ENCODE measurements at places on chromosomes 7 and 10. TPM values are rescaled to one million over a fixed set of nuclear protein-coding genes. Genes with fewer than 3 reads are reported as not detected.

The ERVW-1 gene
- not detected for polyA plus RNA-seq

GRCh38 chr10:20614911-20615310 is 282.2 kb downstream of the NEBL start:
- no peak for DNase-seq

DNA sequence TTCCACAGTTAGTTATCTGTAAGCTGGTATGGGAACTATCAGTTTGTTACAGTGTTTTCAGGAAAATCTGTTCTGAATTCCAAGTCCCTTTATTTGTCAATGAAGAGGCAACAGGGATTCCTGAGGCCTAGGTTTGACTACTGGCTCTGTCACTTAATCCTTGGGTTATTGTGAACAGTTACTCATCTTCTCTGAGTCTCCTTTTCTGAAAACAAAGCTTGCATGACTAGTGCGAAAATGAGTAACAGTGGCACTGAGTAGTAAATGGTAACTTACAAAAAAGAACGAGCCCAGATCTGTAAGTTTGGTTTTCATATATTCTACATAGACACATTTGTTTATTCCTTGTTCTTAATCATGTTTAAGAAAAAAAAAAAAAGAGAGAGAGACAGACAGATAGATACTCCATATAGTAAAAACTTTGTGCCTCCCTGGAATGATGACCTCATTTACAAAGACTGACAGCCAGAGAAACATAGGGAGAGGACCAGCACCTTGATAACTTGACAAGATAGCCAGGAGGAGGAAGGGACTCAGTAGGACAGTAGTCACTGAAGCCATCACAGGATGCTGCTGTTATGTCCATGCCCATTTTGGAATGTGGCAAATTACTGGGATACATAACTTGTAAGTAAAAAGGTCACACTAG is 1.9 kb downstream of the MRPS33 start:
- DNase-seq, result no peak

DNA sequence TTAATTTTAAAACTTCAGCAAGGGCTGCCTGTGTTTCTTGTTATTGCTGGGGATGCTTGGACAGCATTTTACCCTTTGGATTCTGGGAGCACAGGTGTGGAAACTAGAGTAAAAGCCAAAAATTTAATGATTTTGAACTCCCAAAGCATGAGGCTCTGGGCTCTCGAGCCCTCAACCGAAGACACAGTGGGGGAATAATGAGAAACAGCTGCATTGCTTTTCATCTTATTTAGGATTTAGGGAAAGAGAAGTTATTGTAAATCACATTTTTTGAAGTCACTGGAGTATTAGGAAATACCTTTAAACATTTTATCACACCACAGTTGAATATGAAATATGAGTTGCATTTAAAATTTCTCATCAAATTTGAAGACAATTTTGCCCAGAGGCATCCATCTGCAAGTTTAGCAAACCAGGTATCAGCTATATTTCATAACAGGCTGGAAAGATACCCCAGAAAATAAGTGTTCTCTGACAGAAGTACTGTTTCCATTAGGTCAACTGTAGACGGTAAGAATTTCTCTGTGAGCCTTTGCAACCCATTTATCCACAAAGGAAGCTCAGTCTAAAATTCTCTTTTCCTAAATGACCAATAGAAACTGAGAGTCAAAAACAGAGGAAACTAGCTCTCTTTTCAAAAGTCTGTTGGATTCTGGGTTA is 290.6 kb upstream of the PHYHIPL start:
- DNase-seq, result no peak

DNA sequence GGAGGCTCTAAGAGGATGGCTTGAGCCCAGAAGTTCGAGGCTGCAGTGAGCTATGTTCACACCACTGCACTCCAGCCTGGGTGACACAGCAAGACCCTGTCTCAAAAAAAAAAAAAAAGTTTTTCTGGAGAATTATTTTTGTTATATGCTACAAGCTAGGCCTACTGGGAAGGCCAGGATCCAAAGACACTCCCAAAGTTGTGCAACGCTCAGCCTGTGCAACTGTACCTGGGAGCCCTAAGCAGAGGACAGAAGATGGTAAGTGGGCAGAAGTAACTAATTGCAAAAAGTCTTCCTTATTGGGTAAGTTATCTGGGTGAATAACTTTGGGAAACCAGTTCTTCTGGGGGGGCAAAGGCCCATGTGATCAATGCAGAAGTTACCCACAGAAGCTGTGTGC is 17.3 kb downstream of the HIP1 start:
- no peak for DNase-seq

The ANKRD2 gene
- not detected for polyA plus RNA-seq

GRCh38 chr7:158387546-158387891 is 200.1 kb downstream of the PTPRN2 start:
- DNase-seq, result no peak

The MOGAT3 gene
- not detected for polyA plus RNA-seq

DNA sequence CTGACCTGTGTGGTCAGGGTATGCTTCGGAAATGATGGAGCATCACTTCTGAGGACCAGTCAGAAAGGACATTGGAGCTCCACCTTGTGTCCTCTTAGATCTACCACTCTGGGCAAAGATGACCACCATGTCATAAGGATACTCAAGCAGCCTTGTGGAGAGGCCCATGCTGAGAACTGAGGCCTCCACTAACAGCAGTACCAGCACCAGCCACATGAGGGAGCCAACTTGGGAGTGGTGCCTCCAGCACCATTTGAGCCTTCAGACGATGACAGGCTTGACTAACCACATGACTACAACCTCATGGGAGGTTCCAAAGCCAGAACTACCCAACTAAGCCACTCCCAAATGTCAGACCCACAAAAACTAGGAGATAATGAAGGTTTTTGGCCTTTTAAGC is 116.0 kb downstream of the NPTX2 start:
- peak; percentile 47 for DNase-seq

DNA sequence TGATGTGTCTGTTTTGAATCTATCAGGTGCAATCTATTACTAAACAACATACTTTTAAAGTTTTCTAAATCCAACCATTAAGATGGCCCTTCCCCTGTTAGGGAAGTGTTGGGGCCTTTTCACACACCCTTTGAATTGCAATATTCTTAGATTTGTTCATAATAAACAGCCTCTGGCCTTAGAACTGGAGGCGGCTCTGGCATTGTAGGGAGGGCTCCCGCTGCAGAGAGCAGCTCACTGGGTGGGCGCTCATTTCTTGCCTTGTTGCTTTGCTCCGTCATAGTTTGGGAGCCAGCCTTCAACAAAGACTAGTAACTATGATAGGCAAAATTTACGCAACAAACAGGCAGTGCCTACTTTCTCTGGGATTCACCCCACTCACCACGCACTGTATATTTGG is 4.2 kb upstream of the HOXA10 start:
- no peak for DNase-seq

The C10orf90 gene
- polyA plus RNA-seq, result not detected

DNA sequence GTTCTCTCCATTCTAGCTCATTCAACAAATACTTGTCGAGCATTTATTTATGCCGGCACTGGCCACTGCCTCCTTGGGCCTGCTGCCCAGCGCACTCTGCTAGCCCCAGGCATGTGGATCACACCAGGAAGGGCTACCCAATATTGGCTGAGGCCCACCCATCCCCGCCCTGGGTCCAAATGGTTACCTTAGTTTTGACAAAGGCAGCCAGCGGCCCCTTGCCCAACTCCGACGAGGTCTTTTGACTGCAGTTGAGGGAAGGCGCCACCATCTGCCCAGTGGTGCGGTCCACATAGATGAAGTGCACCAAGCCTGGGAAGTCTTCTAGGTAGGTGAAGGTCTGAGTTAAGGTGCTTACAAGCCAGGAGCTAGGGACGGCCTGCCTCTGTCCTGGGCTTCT is 7.2 kb upstream of the PYROXD2 start:
- no peak for DNase-seq

The CABCOCO1 gene
- polyA plus RNA-seq, result not detected

- DNase-seq, result no peak
Observed at GRCh38 chr7:114088470-114088940, 169.7 kb upstream of the PPP1R3A start.

GRCh38 chr7:53611043-53611442 is 575.6 kb downstream of the POM121L12 start:
- DNase-seq, result no peak

The CYP3A4 gene
- polyA plus RNA-seq, result not detected

DNA sequence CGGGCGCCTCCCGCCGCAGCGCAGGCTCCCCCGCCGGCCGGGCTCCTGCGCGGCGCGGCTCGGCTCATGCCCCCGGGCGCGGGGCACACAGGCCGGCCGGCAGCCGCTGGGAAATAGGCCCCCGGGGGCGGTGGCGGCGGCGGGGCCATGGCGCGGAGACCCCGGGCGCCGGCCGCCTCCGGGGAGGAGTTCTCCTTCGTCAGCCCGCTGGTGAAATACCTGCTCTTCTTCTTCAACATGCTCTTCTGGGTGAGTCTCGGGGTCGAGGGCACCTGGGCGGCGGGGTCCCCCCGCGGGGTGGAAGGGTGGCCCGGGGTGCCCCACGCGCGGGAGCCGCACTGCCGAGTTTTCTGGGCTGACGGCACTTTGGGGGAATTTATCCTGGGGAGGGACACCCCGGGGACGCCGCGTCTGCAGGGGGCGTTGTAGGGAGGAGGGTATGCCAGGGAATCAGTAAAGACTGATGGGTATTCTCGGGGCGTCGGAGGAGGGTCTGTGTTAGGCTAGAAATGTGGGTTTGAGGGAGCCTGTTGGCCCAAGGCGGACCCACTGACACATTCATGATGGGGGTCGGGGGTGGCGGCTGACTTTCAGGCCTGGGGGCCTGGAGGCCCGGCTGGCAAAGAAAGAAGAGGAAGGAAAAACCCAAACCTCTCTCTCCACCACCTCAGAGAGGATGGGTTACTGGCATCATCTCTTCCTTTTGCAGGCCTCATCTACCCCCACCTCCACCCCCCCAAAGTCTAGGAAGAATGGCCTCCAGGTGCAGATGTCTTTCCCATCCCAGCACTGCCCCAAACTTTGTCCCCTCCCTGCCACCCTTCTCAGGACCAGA is 544 bp downstream of the TSPAN33 start:
- DNase-seq, result peak; percentile 26

DNA sequence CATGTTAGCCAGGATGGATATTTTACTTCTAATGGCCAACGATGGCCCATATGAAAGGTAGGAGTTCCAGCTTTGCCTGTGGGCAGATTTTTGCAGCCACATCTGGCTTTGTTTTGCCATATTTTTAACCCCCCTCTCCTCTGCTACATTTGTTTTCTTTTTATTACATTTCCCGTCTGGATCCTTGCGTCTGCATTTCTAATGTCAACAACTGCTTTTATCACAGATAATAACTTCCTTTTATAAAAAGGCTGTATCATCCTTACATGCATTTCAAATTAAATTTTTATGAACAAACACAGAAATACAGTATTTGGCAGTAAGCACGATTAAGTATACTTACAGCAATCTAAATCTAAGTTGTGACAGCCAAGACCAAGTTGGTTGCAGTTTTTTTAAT is 156.0 kb downstream of the BAMBI start:
- DNase-seq, result no peak

- DNase-seq, result no peak
Observed at GRCh38 chr7:111630862-111631261, 68.6 kb upstream of the IMMP2L start.

GRCh38 chr7:92557808-92558362 is 29.3 kb downstream of the RBM48 start:
- DNase-seq, result no peak

The FAM25G gene
- not detected for polyA plus RNA-seq

GRCh38 chr10:95535526-95535925 is 25.6 kb downstream of the SORBS1 start:
- DNase-seq, result no peak
